Anterior cingulate cortex (tissue), 58 donors: ENCODE measurements at places on chromosomes 11 and 22.

DNA sequence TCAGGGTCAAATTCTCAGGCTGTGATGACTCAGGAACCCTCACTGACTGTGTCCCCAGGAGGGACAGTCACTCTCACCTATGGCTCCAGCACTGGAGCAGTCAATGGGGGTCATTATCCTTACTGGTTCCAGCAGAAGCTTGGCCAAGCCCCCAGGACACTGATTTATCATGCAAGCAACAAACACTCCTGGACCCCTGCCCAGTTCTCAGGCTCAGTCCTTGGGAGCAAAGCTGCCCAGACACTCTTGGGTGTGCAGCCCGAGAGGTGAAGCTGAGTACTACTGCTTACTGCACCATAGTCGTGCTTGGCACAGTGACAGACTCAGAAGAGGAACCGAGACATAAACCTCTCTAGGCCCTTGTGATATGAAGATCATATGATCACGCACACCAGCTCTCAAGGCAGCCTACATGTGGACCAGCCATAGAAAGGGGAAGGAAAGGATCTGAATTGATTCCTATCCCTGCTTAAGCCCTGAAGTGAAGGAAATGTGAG lies 58.2 kb downstream of the ZNF280B start:
- DNase-seq = no peak

- DNase-seq = no peak
These were observed 68.4 kb downstream of the TRAF6 start for GRCh38 chr11:36441610-36442208.

GRCh38 chr11:92286709-92287108 lies 62.1 kb downstream of the FAT3 start:
- DNase-seq = no peak

GRCh38 chr11:70616317-70616716 lies 218.0 kb downstream of the CTTN start:
- DNase-seq = no peak

- no peak for DNase-seq
These were observed 781 bp downstream of the TCIRG1 start for GRCh38 chr11:68039526-68040086.

DNA sequence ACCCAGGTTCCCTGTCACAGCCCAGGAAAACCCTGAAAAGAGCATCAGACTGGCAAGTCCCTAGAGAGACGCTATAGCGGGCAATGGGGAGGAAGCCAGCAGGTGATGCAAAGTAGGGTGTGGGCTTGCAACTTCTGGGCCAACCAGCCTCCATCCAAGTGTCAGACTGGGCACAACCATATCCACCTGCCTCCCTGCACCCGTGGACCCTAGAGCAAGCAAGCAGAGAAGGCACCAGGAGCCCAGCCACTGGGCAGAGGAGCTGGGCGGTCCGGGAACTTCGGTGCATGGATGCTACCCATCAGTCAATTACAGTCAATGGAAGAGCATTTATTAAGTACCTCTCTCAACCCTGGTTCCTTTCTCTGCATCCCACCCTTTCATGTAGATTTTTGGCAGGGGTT lies 2.8 kb downstream of the NECTIN1 start:
- DNase-seq = no peak

DNA sequence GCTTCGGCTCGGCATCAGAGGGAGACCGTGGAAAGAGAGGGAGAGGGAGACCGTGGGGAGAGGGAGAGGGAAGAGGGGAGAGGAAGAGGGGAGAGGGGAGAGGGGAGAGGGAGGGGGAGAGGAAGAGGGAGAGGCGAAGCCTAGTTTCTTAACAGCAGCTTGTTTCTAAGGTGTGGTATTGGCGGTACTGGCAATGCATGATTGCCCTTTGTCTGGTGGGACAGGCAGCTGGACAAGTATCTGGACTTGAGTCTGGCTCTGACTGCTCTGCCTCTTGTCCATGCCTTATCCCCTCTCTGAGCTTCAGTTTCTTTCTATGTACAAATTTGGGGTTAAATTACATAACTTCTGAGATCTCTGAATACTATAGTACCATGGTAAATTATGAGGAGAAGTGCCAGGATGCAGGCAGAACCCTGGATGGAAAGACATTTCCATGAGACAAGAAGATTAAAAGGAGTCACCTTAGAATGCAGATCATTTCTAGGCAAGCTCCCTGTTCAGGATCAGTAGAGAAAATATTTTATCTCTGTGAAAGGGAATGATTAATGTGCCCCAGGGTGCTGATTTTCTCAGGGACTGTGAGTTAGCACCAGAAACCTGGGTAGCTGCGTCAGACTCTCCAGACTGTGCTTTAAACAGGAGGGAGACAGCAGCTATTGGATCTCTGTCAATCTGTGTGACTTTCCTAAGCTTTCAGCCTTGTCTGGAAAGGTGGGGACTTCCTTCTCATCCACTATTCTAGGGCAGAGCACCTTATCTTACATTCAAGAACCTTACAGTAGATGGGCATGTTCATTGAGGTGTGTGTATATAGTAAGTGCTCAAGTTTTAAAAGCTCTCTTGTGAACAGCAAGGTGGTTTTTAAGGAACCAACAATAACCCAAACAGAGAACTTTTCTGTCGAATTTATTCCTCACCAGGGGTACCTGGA lies 31.9 kb upstream of the CCDC90B start:
- DNase-seq = no peak

- DNase-seq = no peak
These were observed 409.5 kb downstream of the NXPE2 start for GRCh38 chr11:115087791-115088190.
